ENCODE measurements at places on chromosomes 6 and 20.

- no peak for DNase-seq
Observed at GRCh38 chr6:122790028-122790422, 967 bp downstream of the SMPDL3A start.

- DNase-seq: no peak
Observed at GRCh38 chr6:5524110-5524509, 262.8 kb downstream of the FARS2 start.

- DNase-seq: no peak
Observed at GRCh38 chr6:142740449-142740848, 204.5 kb downstream of the HIVEP2 start.

- no peak for DNase-seq
Observed at GRCh38 chr6:34484391-34484790, 18.5 kb downstream of the PACSIN1 start.

DNA sequence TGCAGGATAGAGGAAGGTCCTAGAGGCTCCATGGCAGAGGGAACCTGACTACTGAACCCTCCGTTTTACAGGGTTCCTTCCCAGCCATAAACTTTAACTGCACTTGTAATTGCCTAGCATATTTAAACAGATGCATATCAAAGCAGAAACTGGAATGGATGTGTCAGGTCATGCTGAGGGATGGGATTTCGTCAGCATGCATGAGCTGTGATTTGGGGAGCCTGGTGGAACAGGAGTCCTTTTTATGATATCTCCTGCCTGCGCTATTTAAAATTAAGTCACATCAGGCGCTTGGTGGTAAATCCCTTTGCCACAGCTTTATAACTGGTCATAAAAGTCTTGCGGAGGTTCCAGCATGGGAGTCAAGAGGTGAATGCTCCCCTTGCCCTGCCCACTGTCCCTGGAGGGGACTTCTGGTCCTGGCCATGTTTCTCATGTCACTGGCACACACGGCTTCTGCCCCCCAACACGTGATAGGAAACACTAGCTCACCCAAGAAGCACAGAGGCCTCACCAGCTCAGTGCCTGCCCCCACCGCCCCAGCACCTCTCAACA is 26.0 kb upstream of the PCMTD2 start:
- DNase-seq: no peak

DNA sequence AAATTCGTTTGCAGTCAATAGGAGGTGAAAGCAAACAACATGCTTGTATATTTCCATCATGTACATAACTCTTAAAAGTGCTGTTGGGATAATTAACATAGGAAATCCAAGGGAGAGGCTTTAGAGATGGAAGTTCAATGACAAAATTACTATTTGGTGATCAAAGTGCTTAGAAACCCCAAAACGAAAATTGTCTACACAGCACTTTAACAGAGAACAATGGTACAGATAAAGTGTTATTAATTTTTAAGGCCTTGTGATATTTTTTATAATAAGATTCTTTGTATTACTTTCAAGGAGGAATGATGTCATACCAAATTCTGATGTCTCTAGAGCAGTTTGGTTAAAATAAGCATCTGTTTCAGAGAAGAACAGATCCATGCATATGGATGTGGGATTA is 406.3 kb downstream of the EPHA7 start:
- no peak for DNase-seq

DNA sequence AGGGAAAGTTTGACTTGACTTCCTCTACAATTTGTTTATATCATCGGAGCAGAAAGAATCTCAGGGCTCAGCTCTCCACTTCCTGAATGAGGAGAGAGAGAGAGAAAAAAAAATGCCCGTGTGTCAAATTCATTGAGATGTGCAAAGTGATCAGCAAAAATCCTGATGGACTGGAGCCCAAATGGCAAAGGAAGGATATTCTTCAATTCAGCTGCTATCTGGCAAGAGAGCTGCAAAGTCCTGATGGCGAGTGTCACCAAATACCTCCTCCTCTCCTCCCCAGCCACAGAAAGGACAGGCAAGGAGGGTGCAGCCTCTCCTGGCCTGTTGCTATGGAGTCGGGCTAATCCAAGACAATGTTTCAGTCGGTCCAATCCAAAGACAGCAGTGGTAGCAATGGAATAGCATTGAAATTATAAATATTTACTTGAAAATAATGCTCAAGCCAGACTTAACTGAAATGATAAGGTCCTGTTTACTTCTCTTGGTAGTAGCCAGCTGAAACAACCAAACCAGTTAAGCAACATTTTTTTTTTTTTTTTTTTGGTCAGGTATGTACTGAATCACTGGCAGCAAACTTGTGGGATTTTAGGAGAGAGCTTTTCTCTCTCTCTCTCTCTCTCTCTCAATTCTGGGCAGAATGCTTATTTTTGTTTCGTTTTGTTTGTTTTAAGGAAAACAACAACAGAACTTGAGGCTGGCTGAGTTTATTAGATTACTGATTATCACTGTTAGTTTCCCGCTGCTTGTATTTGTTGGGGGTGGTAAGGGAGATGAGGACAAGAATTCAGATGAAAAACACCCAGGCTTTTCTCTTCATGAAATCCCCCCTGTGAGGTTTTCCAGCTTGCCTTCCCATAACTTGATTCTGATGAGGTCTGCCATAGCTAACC is 204.2 kb downstream of the BCAS1 start:
- no peak for DNase-seq

GRCh38 chr20:42963796-42964195 is 225.9 kb downstream of the PTPRT start:
- DNase-seq: no peak

GRCh38 chr20:49219924-49220831 is 962 bp downstream of the DDX27 start:
- DNase-seq: no peak

GRCh38 chr6:36743538-36744303 is 46.1 kb downstream of the RAB44 start:
- no peak for DNase-seq

GRCh38 chr6:13517116-13517515 is 29.7 kb upstream of the GFOD1 start:
- no peak for DNase-seq

DNA sequence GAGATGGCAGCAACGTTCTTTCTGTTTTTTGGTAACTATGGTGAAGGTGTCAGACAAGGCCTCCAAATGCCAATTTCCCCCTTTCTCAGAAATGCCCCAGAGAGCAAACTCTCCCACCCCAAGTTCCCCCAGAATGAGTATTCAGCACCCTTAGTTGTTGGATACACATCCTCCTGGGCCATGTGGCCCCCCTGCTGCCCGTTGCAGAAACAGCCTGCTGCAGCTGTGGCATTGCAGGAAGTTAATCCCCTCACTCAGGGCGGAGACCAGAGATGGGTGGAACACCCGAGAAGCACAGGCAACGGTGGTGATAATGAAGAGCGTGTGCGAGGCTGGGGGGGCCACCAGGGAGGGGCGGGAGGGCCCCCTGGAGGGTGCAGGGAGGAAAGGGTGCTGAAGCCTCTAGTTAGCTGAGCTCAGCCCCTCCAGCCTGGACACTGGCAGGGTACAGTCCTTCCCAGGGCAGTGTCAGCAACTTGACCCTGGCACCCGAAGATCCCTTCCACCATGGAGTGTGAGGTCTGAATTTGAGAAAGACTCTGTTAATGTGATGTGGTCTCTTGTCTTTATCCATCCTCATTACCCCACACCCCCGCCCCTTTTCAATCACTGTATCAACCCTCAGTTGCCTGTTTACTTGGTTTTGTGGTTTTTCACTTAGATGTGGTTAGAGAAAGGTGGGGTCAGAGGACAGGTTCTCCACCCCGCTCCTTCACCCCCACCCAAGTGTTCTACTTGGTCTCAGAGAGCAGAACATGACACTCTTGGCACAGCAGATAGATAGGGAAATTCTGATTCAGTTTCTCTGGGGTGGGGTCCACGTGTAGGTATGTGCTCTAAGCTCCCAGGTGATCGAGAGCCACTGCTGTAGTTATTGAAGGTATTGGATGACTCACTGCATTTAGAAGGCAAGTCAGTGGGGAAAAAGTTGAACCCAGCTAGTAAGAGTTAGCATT is 208.8 kb upstream of the SUPT3H start:
- DNase-seq: no peak

DNA sequence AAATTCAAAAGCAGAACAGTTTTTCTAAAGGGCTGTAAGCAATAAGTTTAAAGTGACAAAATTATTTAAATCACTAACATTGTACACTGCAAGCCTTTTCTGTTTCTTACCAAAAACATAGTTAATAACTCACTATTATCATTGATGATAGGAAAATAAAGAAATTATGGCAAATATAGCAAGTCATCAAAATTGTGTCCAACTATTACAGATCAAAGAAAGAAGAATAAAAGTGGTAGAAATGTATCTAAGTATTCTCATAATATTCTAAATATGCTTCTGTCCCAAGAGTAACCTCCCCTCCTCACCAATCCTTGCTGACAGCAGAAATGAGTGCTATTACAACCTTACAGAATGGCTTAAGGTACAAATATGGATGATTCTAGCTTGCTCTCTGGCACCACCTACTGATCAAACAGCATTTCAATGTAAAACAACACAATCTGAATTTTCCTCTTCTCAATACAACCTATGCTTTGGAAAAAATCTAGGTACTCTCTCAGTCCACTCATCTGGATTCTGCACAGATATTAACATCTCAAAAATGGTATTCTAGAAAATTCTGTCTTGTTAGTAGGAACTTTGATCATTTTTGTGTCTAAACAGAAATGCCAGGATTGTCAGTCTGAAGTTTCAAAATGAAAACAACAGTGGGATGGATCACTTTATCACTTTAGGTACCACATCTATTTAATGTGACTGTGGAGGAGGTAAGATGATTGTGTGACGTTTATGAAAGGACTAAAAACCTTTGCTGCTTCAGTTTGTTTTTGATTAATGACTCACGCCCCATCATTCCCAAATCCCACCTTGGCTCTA is 40.9 kb downstream of the ZFP64 start:
- DNase-seq: no peak

- DNase-seq: no peak
Observed at GRCh38 chr20:45997187-45997586, 11.5 kb upstream of the MMP9 start.

- DNase-seq: no peak
Observed at GRCh38 chr6:98839781-98840361, 5.5 kb downstream of the POU3F2 start.

GRCh38 chr20:10381477-10381876 is 52.5 kb downstream of the MKKS start:
- DNase-seq: no peak

DNA sequence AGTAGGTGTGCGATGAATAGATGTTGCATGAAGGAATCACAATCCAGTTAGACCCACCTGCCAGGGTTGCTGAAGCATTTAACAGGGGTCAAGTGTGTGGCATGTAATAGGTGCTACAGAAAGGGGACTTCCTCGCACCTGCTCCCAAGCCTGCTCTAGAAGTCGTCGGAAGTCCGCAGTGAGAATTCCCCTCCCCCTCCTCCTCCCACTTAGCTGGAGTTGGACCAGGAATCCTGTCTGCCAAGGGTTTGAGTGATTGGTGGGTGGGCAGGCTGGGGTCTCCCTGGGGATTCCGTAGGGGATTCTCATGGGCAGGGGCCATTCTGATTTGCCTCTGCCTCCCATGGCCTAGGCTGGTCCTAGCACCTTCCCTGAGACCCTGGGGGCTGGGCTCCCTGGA is 10.3 kb downstream of the SCRT2 start:
- DNase-seq: no peak

GRCh38 chr6:40295251-40295950 is 291.8 kb downstream of the LRFN2 start:
- DNase-seq: no peak

DNA sequence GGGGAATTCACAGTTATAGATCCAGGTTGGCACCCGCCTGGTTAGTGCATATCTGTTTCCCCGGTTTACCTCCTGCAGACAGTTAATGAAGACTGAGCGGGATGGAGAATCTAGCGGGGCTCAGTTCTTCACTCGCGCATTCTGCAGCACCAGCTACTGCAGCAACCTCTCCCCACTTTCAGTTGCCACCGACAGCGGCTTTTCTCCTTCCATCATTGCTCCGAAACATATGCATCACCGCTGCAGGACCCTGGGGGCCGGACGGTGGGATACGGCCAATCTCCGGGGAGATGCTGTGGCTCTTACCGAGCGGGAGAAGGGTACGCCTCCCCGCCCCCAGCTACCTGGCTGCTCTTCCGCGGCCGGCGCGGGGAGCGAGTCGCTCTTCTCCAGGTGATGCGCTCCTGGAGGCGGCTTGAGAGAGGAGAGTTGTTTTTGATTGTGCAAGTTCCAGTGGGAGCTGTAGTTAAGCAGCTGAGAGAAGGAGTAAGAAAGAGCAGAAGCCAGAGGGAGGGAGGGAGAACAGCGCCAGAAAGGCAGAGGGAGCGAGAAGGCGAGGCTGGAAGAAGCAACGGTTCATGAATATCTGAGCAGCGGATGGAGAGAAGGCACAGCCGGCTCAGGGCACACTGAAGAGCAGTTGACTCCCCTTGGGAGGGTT is at the start of gene SGK1:
SGK1 (minus strand) TSS at position 642 of the 661 bp plus-strand sequence. CDS start 652 bp downstream, outside the sequence.
- no peak for DNase-seq

DNA sequence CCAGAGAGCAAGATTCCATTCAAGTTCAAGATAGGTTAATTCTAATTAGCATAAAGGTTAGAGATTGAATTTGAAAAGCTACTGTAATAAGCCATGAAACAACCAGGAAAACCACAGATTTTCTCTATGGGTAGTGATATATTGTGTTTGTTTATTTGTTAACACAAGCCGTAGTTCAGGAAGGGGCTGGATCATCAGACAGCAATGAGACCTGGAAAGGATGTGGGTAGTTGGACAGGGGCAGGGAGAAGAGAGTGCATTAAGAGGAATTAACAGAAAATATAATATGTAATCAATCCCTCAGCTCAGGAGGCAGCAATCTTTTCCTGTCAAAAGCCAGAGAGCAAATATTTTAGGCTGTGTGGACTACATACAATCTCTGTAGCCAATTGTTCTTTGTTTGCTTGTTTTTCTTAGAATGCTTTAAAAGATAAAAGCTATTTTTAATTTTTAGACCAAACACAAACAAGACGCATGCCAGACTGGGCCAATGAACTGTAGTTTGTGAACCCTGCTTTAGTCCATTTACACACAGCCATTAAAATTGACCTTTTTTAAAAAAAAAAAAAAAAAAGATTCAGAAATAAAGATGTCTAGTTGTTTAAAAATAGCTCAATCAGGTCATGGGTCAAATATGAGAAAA is 398.7 kb upstream of the MARCKS start:
- no peak for DNase-seq

GRCh38 chr6:159935065-159935464 is 33.8 kb upstream of the IGF2R start:
- no peak for DNase-seq

GRCh38 chr6:152271776-152272464 is 365.2 kb downstream of the SYNE1 start:
- DNase-seq: no peak

DNA sequence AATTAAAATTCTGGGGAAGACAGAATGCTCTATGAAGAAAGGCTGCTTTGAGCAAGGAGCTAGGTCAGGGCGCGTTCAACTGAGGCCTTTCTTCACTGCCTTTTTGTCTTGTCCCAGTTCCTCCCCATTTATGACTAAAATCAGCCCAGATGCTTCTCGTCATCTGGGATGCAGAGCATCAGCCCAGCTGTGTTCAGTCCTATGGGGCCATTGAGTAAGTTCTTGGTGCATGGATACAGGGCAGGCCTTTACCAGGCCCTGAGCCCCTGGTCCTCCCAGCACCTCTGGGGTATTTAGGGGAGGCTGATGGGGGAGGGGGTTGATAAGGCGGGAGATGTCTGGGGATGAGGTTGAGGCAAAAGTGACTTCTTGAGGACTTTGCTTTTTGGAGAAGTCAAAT is 55.7 kb downstream of the PTPN1 start:
- DNase-seq: no peak

GRCh38 chr6:121886223-121886830 is 450.9 kb downstream of the GJA1 start:
- no peak for DNase-seq
